Activated CD4-positive, alpha-beta T cell treated with anti-CD3 and anti-CD28 coated beads, Interleukin-2, amount 50 U/mL, for 48 hours (primary cell): ENCODE measurements at places on chromosomes 6 and 20.

DNA sequence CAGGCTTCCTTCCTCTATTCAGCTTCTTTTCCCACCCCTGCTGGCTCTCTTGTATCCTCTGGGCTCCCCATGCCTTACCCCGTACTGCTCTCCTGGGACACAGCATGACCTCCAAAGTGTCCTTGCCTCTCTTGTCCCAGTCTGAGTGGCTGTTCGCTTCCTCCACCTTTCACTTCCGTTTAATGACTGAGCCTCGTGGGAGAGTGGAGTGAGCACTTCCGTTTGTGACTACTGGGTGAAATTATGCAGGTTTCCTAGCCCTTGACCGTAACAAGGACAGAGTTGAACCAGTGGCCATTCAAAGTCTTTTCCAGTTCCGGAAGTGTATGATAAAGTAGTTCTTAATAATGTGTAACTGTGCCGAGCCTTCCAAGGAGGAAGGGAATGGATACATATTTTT is 109.2 kb downstream of the ARID1B start:
- no peak for DNase-seq

DNA sequence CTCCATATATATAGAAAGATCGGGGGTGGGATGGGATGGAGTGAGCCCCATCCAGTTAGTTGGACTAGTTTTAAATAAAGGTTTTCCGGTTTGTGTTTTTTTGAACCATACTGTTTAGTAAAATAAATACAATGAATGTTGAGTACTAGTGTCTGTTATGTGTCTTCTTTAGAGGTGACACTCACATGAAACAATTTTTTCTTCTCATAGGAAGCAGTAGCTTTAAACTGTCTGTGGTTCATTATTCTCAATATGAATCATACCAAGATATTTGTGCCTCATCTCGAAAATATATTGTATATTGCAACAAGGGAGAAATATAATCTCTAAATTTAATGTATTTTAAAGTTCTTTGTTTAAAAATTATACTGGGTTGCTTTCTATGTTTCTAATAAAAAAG is 33.4 kb downstream of the HSF2 start:
- no peak for DNase-seq

DNA sequence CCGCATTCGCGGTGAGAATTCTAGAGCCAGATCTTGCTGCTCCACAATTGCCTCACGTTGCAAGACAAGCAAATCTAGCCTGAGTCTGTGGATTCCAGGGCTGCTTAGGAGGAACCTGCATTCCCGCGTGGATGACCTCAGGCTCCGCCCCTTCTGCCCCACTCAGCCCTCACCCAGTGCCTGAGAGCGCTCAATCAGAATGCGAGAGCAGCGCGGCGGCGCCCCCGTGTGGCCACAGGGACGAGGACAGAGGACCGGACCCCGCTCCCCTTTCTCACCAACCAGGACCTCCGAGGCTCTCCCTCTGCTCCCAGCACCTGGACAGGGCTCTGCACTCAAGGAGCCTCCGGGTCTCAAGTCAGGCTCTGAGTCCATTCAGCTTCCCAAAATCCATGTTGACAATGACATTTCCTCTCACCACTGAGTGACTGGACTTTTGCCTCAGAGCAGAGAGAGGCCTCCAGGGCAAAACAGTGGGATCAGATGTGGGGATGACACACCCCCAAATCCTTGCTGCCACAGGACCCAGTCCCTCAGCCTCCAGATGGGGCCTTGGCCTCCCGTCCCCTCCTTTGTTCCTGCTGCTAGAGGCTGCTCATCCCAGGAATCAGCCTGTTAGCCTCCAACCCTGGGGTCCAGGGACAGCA is 52.0 kb downstream of the RPP21 start:
- DNase-seq: peak; percentile 93

DNA sequence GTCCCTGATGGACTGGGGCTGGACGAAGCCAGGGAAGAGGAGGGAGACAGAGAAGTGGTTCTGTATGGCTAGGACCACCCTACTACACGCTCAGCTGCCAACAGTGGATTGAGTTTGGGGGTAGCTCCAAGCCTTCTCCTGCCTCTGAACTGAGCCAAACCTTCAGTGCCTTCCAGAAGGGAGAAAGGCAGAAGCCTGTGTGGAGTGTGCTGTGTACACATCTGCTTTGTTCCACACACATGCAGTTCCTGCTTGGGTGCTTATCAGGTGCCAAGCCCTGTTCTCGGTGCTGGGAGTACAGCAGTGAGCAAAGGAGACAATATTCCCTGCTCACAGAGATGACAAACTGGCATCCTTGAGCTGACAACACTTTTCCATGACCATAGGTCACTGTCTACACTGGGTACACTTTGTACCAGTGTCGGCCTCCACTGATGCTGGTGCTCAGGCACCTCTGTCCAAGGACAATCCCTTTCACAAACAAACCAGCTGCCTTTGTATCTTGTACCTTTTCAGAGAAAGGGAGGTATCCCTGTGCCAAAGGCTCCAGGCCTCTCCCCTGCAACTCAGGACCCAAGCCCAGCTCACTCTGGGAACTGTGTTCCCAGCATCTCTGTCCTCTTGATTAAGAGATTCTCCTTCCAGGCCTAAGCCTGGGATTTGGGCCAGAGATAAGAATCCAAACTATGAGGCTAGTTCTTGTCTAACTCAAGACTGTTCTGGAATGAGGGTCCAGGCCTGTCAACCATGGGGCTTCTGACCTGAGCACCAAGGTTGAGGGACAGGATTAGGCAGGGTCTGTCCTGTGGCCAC is 11.3 kb upstream of the RBCK1 start:
- DNase-seq: no peak

DNA sequence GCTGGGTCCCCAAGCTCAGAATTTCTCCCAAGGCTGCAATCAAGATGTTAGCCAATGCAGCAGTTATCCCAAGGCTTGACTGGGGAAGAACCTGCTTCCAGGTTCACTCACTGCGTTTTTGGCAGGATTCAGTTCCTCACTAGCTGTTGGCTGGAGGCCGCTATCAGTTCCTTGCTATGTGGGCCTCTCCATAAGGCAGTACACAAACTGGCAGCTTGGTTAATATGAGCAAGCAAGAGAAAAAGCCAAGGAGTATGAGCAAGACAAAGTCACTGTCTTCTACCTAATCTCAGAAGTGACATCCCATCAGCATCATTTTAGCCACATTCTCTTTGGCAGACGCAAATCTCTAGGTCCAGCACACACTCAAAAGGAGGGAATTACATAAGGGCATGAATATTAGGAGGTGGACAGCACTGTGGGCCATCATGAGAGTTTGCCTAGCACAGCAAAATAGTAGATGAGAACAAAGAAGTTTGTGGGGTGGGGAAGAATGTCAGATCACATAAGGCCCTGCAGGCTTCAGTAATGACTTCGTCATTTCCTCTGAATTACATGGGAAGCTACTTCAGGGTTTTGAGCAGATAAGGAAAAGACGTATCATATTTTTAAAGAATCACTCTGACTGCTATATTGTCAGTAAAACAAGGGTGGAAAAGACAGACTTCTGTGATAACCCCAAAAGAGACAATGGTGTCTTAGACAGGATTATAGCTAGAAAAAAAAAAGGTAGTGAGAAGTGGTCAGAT is 25.5 kb downstream of the LMBRD1 start:
- DNase-seq: no peak

DNA sequence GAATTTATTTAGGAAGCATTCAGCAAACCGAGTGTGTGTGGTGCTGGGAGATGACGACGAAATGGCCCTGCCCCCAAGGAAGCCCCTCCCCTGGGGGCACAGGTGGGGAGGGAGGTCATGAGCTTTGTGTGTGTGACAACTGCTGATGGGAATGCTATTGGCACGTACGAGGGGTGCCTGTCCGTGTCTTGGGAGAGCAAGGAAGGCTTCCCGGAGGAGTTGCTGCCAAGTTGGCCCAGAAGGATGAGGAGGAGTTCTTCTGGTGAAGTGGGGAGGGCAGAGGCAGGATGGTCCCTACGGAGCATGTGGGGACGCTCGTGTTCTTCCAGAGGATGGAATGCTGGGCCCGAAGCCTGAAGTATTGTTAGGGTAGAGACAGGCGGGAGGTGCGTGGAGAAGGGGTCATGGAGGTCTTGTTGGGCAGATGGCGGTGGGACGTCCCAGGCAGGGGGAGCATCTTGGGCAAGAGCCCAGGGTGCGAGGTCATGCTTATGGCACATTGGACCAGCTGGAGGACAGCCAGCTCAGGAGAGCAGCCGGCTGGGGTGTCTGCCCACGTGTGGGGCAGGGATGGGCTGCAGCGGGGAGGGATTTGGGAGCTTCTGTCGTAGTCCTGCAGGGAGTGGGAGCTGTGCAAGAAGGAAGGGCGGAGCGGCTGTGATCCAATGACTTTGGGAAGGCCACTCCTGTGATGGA is 46.1 kb downstream of the SYNJ2 start:
- no peak for DNase-seq

DNA sequence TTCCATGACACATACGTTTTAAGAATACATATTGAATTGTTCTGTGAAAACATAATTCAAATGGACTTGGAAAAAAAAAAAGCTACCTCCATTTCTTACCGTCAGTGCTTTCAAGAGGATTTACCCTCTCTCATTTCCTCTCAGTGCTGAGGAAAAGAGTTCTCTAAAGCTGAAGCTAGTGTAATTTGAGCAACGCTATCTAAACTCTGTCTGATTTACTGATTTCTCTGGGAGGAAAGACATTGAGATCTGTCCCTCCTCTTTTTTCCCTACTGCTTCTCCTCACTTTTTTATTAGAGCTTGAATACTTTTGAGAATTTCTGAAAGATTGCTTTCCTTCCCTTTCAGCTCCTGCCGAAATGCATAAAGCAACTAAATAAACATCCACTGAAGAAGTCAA is 41.2 kb upstream of the GRIK2 start:
- DNase-seq: no peak

- no peak for DNase-seq
Observed at GRCh38 chr20:37265152-37265551, 3.5 kb upstream of the GHRH start.

- no peak for DNase-seq
Observed at GRCh38 chr20:56005389-56005715, at the start of gene CBLN4. Gene CBLN4 (minus strand): TSS chr20:56005519. CDS start chr20:56004171, 1,348 bp downstream.

GRCh38 chr20:56988446-56988845 is 278.0 kb downstream of the BMP7 start:
- DNase-seq: no peak
